Hypothalamus (tissue), 51 donors: ENCODE measurements at places on chromosomes 1 and 21.

- peak; percentile 34 for DNase-seq
These were observed 607 bp upstream of the LGR6 start for GRCh38 chr1:202192770-202193613.

GRCh38 chr1:222768592-222768991 is 31.6 kb downstream of the FAM177B start:
- no peak for DNase-seq

DNA sequence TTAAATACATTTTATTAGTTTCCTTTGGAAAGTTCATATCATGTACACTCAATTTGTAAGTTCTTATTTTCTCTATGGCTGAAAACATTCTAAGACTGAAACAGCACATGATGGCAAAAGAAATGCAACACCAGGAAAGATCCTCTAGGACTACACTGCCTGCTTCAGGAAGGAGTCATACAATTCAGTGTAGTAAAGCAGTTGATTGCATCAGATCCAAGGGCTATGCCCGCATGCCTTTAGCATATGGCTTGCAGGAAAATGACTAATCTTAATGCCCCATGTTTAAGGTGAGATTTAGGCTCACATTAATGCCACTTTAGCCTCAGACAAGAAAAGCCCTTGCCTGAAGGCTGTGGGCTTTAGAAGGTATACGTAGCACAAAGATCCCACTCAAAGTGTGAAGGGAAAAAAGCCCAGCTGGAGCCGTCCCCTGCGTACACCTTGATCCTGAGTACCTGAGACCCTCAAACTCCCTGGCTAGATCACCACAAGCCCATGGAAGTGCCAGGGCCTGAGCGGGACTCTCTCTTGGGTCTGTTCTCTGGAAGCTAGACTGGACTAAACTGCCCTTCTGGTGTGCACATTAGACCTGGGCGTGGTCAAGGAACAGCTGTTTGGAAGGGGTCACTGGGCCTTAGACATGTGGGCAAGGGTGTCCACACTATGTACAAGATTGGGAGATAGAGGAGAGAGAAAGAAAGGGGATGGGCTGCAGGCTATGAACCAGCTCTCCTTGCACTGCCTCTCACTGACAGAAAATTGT is 52.9 kb downstream of the ESRRG start:
- no peak for DNase-seq

DNA sequence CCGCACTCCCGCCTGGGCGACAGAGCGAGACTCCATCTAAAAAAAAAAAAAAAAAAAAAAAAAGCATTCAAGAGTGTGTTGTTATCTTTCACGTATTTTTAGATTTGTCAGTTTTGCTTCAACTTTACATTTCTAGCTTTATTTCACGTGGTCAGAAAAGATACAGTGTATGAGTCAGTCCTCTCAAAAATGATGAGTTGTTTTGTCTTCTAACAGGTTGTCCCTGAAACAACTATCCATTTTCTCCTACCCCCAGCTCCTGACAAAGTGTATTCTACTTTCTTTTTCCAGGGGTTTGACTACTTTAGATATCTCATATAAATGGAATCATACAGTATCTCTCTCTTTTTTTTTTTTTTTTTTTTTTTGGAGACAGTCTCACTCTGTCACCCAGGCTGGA is 5.5 kb upstream of the ZNF695 start:
- no peak for DNase-seq

GRCh38 chr1:233237647-233238046 is 57.9 kb downstream of the PCNX2 start:
- DNase-seq: no peak

DNA sequence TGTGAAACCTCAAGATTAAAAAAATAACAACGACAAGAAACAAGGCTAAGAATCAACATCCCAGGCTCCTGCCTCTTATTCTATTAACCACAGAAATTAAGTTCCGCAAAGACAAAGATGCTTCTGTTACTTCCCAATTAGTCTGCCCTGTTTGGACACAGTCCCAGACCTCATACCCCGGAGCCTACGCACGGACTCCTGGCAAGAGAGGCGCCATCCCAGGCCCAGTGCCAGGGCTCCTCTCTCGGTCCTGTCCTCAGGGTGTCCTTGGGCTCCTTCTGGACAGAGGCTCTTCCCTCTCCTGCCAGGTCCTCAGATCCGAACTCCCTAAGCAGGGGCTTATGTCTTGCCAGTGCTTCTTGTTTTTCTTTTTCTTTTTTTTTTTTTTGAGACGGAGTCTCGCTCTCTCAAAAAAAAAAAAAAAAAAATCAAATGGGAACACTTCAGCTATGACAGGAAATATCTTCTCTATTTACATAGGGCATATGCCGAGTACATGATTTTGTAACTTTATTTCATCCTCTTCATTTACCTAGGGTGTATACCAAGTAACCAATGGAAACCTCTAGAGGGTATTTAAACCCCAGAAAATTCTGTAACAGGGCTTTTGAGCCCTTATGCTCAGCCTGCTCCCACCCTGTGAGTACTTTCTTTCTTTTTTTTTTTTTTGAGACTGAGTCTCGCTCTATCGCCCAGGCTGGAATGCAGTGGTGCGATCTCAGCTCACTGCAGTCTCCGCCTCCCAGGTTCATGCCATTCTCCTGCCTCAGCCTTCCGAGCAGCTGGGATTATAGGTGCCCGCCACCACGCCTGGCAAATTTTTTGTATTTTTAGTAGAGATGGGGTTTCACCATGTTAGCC is 11.7 kb upstream of the ENO1 start:
- DNase-seq: peak; percentile 58

- no peak for DNase-seq
These were observed 66.0 kb downstream of the COL18A1 start for GRCh38 chr21:45470773-45471524.

DNA sequence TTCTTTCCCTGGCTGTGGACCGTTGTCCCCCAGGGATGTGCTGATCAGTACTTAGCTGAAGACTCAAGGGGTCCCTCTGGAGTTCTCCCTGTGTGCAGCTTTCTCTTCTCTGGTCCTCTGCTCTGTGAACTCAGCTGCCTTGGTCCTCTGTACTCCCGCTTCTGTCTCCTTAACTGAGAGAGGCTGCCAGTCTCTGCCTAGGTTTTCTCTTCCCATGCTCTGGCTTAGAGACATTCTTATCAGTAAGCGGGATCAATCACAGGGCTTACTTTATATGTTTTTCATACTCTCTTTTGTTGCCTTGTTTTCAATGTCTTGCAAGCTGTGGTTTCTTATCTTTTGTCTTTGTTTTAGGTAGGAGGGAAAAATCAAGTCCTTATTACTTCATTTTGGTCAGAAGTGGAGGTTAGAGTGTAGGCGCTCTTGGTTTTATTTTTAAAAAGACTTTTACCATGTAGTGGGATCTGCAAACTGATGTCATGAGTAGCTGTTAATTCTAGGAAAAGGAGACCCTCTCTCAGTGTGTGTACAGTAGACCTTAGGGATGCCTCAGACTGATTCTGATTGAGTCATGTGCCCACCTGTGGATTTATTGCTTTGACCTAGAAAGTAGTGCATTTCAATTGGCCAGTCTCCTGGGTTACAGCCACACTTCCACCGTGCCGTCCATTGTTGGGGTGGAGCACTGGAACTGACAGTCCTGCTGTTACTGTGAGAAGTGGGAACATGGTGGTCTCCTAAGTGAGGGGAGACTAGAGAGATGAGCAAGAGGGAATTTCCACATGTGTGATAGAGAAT is 46.6 kb downstream of the TTC3 start:
- DNase-seq: no peak

DNA sequence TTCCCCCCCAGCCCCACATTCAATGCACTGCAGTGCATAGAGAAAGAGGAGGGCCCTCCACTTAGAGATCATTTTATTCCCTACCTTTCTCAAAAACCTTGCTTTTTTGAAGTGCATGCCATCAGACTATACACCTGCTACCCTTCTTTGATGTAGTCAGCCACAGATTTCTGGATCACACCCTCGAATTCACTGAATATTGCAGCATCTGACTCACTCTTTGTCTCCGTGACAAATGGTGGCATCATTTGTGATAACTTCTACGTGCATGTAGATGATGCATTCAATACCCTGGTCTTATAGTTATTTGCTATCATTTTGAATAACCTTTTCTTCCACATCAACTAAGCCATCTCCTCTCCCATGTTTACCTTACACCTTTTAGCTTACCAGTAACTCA is 310.3 kb upstream of the SGIP1 start:
- DNase-seq: no peak

DNA sequence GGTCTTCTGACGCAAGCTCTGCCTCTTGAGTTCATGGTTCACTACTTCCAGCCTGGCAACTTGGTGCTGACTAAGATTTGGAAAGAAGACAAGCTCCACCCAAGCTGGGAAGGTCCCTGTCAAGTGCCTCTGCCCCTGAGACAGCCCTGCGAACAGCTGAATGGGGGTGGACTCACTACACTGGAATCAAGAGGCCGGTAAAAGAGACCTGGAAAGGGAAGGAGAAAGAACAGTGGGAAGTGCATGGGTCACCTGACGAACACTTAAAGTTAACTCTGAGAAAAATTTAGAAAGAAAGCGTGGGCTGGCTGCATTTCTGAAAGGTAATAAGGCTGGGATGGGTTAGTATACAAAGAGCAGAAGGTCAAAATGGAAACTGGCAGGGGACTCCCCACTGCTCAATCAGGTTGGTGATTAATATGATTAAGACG is 26.1 kb upstream of the ZNF496 start:
- no peak for DNase-seq

DNA sequence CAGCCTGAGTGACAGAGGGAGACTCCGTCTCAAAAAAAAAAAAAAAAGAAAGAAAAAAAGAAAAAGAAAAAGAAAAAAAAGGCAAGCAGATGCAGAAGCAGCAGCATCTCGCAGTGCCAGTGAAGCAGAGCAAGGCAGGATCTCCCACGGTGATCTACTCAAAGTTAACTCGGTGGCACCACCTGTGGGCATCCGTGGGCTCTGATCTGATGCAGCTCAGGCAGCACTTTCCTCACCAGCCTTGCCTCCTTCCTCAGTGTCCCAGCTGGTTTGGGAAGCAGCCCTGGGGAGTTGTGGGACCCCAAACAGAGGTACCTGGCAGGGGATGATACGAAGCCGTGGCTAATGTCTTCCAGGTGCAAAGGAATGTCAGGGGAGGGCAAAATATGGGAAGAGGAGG is 104.3 kb upstream of the KRTAP19-8 start:
- DNase-seq: no peak

GRCh38 chr21:16007943-16008342 is 278.2 kb downstream of the USP25 start:
- no peak for DNase-seq

GRCh38 chr1:6508154-6508815 is 16.8 kb upstream of the PLEKHG5 start:
- no peak for DNase-seq

DNA sequence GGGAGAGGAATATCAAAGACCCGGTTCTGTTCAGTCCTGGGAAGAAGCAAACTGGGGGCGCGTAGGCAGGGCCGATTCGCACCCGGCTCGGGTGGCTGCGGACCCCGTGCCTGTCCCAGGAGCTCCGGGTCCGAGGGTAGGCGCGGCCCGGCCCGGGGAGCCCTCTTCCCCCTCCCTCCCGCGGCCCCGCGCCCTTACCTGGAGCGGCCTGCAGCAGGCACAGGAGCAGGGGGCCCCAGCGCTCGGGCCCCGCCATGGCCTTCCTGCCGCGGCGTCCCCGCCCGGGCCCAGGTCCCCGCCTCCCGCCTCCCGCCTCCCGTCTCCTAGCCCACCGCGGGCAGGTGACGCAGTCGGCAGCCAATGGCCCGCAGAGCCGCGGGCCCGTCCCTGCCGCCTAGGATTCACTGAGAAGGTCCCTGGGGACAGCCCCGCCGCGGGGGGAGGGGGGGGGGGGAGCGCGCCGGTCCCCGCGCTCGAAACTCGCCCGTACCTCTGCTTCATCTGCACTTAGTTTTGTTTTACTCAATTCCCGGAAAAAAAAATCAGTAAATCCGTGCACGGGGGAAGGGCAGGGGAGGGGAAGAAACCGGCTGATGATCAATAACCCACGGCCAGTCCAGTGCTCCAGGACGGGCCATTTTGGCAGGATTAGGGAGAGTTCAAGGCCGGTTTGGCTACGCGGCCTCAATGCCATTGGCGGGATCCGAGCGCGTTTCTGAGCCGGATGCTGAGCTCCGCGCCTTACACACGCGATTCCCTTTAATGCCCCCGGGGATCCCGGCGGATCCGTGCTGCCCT is at the start of gene IFNLR1:
IFNLR1 (minus strand) TSS at position 297 of the 798 bp plus-strand sequence; CDS start at position 256, 41 bp downstream.
- DNase-seq: peak; percentile 5

GRCh38 chr1:78607334-78607927 is 12.8 kb upstream of the IFI44L start:
- DNase-seq: no peak

DNA sequence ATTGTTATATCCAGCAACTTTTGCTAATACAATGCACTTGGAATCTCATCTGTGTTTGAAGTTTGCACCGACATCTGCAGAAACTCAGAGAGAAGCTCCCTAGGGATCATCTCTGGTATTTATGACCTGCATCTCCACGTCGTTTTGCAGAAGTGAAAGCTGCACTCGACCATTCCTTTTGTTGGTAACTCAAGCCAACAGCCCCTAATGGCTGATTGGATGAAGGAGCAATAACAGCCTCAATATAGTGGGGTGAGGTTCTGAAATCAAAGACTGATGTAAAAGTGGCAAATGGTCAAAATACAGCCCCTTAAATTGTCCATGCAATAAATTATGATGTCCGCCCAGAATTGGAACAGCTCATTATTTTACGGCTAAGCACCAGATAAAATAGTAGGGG is 344.2 kb upstream of the KAZN start:
- no peak for DNase-seq

DNA sequence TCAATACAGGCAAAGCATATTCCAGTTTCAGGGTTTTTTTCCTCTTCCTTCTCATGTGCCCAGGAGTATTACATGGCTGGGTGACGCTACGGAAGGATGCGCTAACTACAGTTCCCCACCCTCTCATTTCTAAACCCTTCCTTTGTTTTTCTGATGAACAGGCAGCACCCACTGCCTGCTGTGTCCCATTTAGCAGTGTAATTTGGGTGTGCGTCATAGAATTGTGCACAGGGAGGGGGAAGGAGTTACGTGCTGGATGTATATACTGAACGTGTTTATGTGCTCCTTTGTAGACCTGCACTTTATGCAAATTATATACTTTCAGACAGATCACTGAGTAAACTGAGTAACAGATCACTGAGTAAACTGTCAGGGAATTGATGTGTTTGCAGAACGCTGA is 44.5 kb downstream of the ELAPOR1 start:
- no peak for DNase-seq

- no peak for DNase-seq
These were observed 129.7 kb upstream of the KAZN start for GRCh38 chr1:14468751-14469150.
